Fibroblast of villous mesenchyme (primary cell): ENCODE measurements at places on chromosomes 1 and 21. TPM values are rescaled to one million over a fixed set of nuclear protein-coding genes. Genes with fewer than 3 reads are reported as not detected.

DNA sequence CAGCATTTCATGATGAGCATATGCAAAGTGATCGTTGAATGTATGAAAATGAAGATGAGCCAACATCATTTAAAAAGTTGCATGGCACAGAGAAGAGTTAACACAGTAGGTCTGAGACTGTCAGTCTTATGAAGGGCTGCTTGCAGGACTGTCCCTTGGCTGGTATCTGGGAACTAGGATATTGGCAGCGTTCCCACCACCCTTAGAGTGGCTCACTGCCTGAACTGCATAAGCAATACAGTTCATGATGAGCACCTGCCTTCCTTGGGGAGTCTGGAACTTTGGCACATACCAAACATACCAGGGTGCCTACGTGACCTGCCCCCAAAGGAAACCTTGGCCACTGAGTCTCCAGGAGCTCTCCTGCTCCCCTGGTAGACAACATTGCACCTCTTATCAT is 161.8 kb downstream of the DSCAM start:
- DNase-seq = no peak

GRCh38 chr1:31243501-31244286 is 4.0 kb upstream of the NKAIN1 start:
- DNase-seq = peak; percentile 69

- DNase-seq = no peak
Observed at GRCh38 chr1:67745875-67746698, 61.1 kb downstream of the GADD45A start.

- DNase-seq = no peak
Observed at GRCh38 chr1:2781627-2782026, 19.9 kb downstream of the TTC34 start.

DNA sequence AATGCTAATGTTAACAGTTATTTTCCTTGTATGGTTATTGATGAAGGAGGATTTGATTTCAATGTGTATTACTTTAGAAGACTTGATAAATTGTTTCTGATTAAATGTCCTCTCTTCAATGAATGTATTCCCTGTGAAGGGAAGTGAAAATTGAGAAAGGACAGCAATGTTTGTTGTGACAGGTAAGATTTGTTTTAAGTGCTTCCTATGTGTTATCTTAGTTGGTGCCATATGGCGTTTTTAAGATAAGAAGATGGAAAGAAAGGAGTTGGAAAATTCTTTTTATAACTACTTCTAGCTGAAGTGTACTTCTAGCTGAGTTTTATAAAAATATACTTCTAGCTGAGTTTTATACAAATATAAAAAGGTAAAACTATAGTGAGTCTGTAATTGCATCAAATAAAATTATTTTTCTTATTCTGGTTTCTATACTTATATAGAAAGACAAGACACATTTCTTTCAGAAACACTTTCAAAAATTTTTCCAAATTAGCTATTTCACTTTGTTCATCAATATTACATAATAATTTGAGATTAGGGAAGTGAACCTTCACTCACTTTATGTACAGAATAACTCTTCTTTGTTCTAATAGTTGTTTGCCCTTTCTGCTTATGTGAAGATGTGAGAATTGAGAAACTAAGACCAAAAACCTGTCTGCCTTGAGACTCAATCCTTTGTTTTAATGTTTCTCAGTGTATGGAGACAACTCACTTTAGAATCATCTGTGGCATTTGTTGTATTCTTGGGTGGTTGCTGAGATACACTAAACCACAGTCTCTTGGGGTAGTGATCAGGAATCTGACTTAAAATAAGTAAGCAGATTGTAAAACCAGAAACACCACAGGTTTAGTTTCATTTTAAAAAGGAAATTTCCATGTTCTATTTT is 382.9 kb upstream of the B3GALT2 start:
- DNase-seq = peak; percentile 77

GRCh38 chr21:37398697-37399096 is 32.1 kb downstream of the DYRK1A start:
- DNase-seq = no peak

DNA sequence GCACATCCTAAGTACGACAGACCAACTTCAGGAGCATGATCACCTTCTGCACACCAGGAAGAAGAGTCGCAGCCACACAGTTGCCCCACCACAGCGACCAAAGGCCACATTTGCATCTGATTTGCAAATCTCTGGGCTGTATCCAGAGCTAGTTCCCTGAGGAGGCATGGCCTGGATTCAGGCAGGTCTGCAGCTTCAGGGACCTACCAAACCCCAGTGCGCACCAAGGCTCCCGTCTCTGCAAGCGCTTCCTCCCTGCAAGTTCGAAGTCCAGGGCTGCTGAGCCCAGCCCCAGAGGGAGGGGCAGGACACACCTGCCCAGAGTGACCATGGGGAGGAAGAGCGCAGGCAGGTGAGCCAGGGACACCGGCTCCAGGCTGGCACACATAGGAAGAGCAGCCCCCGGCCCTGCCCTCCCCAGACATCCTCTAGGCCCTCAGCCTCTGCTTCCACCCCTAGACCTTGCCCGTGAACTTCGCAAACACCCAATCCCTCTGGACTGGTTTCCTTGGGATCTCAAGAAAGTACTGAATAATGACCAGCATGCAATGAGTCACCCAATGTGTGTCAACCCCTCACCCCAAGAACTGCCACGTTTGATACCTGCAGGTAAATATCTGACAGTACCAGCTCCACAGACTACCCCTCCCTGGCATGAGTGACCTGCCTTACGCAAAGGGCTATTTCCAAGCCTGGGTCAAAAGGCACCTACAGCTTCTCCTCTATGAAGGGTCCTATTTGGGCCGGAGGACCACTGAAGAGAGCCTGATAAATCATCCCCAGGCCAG is 36.8 kb downstream of the CASZ1 start:
- DNase-seq = no peak

DNA sequence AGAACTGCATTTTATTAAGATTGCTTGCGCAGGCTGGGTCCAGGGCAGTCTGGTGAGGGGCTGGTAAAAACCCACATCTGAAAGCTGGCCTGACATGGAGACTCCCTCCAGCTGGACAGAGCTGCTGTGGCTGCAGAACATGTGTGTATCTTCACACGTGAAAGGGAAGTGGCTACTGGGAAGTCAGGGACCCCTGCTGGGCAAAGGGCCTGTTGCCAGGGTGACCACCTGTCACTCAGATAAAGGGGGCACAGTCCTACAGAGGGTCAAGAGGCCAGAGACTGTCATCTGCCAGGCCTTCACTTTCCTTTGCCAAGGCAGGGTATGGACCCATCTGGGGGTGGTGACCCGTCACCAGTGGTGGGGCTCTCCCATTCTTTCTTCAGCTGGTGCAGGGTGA is 17.5 kb downstream of the NKAIN1 start:
- no peak for DNase-seq

GRCh38 chr21:34986561-34987500 is 62.3 kb downstream of the RUNX1 start:
- DNase-seq = peak; percentile 87

DNA sequence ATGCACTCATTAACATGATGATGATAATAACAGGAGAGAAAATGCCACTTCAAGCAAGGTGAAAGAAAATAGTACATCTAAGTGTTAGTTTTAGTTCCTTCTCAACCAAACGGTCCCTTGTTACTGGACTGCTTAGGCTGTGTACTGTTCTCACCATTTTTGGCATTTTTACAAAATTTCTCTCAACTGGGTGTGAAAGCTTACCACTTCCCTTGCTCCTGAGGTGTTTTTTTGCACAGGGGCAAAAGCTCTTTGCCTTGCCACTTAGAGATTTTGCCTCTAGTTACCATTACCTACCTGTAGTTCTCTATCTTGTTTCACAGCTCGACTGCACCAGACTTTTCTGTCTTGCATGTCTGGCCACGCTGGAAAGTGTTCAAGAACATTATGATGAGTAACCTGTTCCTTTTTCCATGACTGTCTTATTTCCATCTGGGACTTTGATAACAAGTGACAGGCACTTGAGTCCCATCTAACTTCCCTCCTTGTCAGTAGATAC is 10.7 kb downstream of the NEK7 start:
- DNase-seq = no peak

DNA sequence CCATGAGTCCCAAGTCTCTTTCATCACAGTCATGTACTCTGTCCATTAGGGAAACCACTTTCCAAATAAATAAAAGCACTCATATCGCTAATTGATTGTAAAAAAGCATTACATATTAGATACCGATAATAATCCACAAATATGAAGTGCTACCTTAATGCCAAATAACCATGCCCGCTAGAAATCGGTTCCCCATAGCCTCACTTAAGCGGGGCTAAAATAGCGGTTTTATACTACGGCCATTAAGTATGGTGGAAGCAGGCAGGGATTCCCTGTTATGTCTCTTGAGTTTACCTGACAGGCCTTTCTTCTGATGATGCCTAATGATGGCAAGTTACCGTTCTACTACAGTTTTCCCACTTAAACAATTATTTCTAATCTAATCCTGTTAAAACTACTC is 3.9 kb downstream of the ELK4 start:
- no peak for DNase-seq

DNA sequence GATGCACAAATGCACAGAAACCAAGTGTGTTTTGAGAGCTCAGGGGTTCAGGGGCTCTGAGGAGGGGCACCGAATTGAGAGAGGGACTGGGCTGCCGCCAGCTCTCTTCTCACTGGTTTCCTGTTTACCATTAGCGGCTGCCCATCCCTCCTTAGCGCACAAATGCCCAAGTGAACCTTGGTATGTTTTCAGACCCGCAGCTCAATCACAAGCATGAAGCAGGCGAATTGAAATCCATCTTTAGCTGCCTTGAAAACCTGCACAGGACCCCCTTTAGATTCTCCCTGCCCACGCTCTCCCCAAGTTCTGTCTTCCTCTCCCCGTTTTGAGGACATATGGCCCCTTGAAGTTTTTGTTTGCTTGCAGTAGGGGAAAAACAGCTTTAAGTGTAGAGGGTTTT is 61.1 kb upstream of the ACOT11 start:
- no peak for DNase-seq

GRCh38 chr1:33111965-33112364 is 31.0 kb downstream of the AZIN2 start:
- DNase-seq = peak; percentile 30

DNA sequence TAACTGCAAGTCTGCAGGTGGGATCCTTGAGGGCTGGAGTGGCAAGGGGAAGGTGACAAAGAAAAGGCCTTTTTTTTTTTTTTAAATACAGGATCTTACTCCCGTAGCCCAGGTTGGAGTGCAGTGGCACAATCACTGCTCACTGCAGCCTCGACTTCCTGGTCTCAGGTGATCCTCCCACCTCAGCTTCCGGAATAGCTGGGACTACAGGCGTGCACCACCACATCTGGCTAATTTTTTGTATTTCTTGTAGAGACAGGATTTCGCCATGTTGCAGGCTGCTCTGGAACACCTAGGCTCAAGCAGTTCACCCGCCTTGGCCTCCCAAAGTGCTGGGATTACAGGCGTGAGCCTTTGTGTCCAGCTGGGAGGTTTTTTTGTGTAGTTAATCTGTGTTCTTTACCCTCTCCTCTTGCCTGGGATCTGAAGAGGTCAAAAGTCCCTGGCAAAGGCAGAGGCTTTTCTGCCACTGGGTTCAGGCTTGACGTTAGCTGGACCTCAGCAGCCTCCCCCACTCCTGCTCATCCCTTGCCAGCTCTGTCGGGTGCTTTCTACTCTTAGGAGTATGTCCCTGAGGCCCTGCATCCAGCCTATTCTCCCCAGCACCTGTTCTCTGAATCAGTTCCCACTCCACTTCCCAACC is 5.2 kb downstream of the IL6R start:
- DNase-seq = no peak

- no peak for DNase-seq
Observed at GRCh38 chr1:185850366-185850765, 116.2 kb downstream of the HMCN1 start.

- no peak for DNase-seq
Observed at GRCh38 chr1:222223010-222223409, 324.9 kb downstream of the HHIPL2 start.

DNA sequence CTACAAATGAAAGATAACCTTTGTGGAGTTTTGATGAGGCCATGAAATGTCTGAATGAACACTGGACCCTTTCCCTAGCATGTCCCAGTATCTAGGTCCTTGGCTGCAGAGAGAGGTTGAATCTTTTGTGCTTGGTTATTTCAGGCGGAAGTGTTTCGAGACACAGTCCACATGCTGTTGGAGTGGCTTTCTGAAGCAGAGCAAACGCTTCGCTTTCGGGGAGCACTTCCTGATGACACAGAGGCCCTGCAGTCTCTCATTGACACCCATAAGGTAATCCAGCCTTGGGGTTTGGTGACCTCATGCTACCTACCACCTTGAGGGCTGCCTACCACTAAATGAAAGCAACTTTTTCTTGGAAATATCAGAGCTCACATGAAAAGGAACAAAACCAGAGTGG is 38.9 kb upstream of the BMP8A start:
- DNase-seq = no peak

- no peak for DNase-seq
Observed at GRCh38 chr1:52332411-52332810, 33.6 kb downstream of the CC2D1B start.

DNA sequence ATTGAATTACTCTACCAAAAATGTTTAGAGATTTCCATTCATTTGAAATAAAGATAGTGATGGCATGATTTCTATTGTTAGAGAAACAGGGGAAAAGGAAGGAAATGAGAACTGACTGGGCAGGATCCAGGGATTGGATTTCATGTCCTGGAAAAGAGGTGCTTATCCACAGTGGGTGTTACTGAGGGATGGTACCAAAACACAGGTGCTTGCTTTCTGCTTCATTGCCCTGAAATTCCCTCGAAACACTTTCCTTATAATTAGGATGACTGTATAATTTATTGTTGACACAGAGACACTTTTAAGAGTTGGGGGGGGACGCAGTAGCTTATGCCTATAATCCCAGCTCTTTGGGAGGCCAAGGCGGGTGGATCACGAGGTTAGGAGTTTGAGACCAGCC is 185.0 kb upstream of the KCNK2 start:
- no peak for DNase-seq

GRCh38 chr21:41431788-41432548 is 5.9 kb downstream of the MX1 start:
- no peak for DNase-seq

DNA sequence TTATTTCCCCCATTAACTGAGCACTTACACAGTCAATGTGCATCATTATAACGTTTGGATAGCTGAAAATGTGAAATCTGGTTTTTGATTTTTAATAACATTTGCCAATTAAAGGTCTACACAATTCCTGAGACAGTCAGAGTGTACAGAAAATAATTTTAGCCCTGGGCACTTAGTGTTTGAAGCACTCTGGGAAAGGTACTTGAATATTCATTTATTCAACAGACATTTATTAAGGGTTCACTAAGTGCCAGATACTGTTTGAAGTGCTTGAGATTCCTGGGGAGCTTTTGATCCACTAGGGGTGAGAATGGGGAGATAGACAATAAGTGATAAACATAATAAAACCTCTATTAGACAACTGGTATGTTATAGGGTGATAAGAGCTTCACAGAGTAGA is 141.8 kb downstream of the DISC1 start:
- DNase-seq = no peak

- DNase-seq = peak; percentile 53
Observed at GRCh38 chr1:221284028-221284427, 404.8 kb downstream of the HLX start.

AHCYL1 gene
- total RNA-seq = 49.0 and 66.9 TPM in 2 replicates

MAP3K7CL gene
- total RNA-seq = 20.7 and 49.3 TPM in 2 replicates

TMEM79 gene
- total RNA-seq = 0.86 and 1.3 TPM in 2 replicates

BSND gene
- total RNA-seq = not detected in 2 replicates

CFHR2 gene
- total RNA-seq = not detected in 2 replicates

PKP1 gene
- total RNA-seq = under 0.01 TPM in 1 of 2 replicates, not detected in the other

KRTAP11-1 gene
- not detected in 2 replicates for total RNA-seq

NR1I3 gene
- not detected in 2 replicates for total RNA-seq

FAM177B gene
- total RNA-seq = not detected in 2 replicates

CD247 gene
- total RNA-seq = not detected in 2 replicates

SPRR2E gene
- total RNA-seq = not detected in 2 replicates
